T-helper 17 cell (primary cell): ENCODE measurements at places on chromosomes 16 and 17.

- peak; percentile 47 for DNase-seq
Observed at GRCh38 chr16:80580109-80580832, 39.5 kb downstream of the DYNLRB2 start.

DNA sequence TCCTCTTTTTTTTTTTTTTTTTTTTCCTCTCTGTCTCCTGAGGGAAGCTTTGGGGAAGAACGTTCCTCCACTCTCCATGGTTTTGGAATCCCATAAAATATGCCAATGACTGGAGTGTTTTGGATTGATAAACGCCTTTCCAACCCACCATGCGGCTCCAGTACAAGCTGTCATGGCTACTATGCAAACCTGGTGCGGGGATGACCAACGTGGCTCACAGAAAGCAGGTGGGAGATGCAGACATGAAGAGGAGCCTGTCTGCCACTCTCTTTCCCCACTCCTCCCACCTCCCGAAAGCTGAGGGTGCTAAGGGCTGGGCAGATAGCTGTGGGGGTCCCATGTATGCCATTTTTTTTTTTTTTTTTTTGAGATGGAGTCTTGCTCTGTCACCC lies 69.9 kb upstream of the SEC14L1 start:
- DNase-seq: no peak

- no peak for DNase-seq
Observed at GRCh38 chr17:50483266-50483665, 4.6 kb downstream of the RSAD1 start.

GRCh38 chr17:38617967-38618760 lies 12.4 kb upstream of the SRCIN1 start:
- DNase-seq: no peak

DNA sequence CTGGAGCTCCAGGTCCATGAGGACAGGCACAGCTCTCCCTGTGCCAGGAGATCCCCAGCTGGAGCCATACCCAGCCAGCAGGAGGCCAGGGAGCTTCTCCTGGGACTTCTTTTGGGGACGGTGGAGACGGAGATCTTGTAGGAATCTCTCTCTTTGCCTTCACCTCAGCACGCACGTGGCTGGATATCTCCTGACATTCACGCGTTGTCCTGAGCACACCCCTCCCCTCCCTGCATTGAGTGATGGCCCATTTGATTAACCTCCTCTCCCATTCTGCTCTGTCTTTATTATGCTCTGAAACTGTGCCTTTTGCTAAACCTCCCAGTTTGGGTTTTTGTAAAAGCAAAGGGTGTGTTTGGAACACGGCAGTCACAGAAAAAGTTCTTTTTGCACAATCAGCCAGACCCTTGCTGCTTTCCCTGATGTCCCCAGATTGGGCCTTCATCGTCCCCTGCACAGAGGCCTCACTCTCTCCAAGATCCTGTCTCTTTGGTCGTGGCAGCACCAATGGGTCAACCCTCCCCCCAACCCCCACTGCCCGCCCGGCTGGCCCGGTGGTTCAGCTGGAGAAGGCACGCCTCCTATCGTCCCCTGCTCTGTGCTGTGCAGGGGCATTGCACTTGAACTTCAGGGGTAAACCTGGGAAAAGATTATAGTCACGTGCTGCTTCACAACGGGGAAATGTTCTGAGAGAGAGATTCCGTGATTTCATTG lies 32.5 kb upstream of the LGALS9 start:
- DNase-seq: no peak

GRCh38 chr17:35245196-35245486 lies 2.3 kb downstream of the SLFN5 start:
- DNase-seq: no peak

DNA sequence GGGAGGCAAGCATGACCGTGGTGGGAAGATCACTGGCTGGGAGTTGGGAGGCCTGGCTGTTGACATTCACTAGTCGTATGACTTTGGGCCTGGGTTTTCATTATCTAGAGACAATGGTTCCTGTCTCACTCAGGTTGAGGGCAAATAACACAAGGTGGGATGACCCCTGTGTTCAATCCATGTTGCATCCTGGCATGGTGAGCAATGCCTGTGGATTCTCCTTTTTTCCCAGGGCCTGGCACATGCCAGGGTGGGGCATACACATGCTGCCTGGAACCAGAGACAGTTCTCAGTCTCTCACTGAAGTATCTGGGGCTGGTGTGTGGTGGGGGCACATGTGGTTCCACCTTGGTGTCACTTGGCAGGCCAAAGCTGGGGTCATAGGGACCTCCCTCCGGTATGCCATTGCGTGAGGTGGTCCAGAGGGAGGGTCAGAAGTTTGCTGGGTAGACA lies 5.4 kb downstream of the THRA start:
- DNase-seq: no peak

- DNase-seq: no peak
Observed at GRCh38 chr17:73856556-73856955, 212.3 kb upstream of the SDK2 start.

GRCh38 chr17:64459284-64459747 lies 10.4 kb downstream of the MILR1 start:
- no peak for DNase-seq

- DNase-seq: no peak
Observed at GRCh38 chr17:67491009-67491680, 114.1 kb downstream of the PITPNC1 start.

- DNase-seq: no peak
Observed at GRCh38 chr16:69779724-69780123, 17.6 kb downstream of the WWP2 start.

DNA sequence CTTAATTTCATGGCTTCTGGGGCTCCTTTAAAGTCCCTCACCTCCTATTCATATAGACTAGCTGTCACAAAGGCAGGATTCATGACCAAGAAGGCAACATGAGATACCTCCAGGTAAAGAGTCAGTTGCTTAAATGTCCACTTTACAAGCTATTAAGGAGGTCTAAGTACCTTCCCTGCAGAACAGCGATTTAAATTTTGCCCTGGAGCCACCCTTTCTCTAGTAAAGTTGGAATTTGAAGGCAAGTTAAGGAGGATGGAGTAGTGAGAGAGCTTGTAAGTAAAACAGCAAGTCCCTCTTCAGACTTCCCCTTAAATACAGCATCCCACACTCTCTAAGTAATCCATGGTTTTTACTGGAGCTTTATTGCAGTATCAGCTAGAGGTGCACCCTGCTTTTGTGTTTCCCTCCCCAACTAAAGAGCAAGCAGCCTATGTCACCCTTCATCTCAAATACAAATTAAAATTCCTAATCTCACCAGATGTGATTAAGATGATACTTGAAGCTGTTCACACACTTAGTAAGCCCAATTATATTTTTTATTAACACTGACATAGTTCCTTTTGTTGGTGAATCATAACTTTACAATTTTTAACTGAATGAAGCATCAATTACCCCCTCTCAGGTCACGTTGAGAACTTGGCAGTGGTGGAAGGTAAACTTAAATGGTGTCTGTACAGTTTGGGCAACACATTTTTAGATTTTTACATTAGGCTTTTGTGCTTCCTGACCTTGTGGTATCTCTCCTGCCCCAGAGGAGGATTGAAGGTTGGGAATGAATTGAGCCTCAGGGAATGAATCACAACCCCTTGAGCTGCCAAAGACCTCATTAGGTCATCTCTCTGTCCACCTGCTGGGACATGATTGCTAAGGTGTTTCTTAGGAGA lies 108.9 kb downstream of the TANGO6 start:
- no peak for DNase-seq

GRCh38 chr17:19004421-19005136 lies at the start of gene FAM83G:
FAM83G (minus strand) TSS chr17:19004764; CDS start chr17:19004041, 723 bp downstream.
- DNase-seq: peak; percentile 84

- DNase-seq: no peak
Observed at GRCh38 chr16:364595-365491, 5.5 kb downstream of the MRPL28 start.

DNA sequence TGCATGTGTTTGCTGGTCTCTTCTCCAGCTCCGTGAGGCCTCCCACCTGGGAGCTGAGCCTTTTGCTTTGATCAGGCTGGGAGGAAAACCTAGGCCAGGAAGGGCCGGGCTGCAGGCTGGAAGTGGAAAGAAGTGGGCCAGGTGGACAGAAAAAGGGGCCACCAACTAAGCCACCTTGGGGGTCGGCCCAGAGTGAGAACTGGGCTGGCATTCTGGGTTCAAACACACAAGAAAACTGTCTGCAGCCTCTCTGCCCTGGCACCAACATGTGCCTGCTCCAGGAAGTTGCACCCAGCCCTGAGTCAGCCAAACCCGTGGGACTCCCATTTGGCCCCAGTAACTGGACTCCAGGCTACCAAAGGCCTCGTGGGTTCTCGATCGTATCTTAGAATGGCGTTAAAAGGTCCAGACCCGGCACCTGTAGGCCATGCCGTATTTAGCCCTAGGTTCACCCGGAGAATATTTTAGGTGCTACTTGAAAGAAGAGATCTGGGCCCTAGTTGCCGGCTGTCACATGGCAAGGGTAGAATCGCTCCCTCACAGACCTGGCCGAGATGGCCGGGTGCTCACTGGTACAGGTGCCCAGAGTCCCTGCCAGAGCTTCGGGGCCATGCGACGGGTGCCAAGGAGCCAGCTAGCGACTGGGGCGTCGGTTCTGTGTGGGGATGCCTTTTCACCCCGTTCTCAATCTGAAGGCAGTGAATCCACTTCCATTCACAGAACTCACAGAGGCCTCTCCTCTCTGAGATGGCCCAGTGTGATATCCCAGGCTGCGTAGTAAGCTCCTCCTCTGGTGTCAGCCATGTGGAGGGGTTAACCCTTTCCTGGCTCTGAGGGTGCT lies 236.6 kb downstream of the MRTFB start:
- DNase-seq: no peak

GRCh38 chr17:80446645-80447405 lies 29.6 kb downstream of the NPTX1 start:
- DNase-seq: no peak

- DNase-seq: no peak
Observed at GRCh38 chr16:3137267-3137666, 2.4 kb downstream of the ZNF213 start.

DNA sequence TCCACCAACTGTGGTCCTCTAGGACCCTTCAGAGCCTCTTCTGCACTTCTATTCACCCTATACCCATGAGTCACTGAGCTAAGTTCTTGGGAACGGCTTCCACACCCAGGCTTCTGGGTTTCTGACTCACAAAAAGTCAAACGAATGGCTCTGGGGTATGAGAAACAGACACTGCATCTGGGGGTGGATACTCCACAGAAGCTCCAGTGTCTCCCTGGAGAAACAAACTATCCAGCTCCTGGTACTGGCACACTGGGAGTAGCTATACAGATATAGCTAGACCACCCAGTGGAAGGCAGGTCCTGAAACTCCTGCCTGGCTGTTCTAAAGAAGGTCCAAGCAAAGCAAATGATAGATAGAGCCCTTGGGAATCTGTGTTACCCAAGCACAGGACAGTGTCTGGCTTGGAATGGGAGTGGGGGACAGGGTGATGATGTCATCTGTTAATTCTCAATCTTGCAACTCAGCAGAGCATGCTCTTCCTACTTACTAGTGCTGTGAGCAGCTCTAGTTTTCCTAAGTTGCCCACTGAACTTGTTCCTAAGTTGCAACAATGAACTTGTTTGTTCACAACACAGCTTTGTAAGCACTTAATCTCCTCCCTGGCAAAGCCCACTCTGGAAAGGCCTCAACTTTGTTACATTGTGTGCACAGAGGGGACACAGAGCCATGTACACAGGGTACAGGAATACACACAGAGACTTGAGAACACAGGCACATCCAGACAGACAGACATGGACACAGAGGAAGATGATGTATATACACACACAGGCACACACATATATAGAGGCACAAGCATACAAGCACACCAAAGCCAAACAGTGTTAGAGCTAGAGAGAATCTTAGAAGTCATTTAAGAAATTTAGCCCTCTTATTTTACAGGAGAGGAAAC lies 6.7 kb downstream of the MMP28 start:
- no peak for DNase-seq

- no peak for DNase-seq
Observed at GRCh38 chr17:80930335-80931279, 61.0 kb upstream of the CHMP6 start.

- no peak for DNase-seq
Observed at GRCh38 chr16:84879569-84880487, 60.0 kb downstream of the CRISPLD2 start.

DNA sequence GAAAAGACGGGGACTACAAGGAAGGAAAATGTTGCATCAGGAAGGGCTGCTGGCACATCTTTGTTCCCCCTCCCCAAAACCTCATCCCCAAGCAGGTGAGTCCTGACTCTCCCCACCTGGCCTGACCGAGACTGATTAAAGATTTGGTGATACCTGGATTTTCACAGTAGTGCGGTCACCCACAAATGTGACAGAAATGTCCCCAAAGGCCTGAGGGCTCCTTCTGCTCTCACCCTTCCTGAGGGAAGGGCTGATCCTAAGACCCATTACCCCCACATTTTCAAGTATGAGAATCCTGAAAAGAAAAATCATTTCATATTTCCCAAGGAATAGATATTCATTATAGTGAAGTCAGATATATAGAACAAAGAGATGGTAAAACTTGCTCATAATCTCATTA lies 28.8 kb downstream of the TBC1D3B start:
- DNase-seq: no peak

DNA sequence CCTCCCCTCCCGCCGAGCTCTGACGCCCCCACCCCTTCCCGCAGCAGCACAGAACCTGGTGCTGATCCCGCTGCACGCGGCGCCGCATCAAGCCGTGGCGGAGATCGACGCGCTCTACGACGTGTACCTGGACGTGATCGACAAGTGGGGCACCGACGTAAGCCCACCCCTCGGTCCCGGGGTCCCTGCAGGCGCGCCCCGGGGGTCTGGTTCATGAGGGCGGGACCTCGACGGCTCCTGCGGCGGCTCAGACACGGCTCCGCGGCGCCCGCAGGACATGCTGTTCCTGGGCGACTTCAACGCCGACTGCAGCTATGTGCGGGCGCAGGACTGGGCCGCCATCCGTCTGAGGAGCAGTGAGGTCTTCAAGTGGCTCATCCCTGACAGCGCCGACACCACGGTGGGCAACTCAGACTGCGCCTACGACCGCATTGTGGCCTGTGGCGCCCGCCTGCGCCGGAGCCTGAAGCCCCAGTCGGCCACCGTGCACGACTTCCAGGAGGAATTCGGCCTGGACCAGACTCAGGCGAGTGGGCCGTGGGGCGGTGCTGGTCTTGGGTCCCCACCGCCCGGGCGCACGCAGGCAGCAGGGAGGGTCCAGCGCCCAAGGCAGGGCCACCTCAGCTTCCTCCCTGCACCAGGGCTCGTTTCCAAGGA lies 1.4 kb downstream of the DNASE1L2 start:
- DNase-seq: no peak

GRCh38 chr16:66578651-66579531 lies at the start of gene CMTM2:
CMTM2 (plus strand) TSS chr16:66579463; CDS start chr16:66579608, 145 bp downstream.
- DNase-seq: no peak

- no peak for DNase-seq
Observed at GRCh38 chr16:75218256-75219076, at the start of gene CTRB1. CTRB1 (plus strand) TSS chr16:75218988; CDS start chr16:75219008, 20 bp downstream.
